ENCODE measurements at places on chromosomes 16 and 17.

- no peak for DNase-seq
These were observed 19.4 kb downstream of the LYRM9 start for GRCh38 chr17:27873746-27874145.

GRCh38 chr17:58506354-58507080 lies 7.9 kb downstream of the MTMR4 start:
- DNase-seq: no peak

GRCh38 chr17:6936370-6937028 lies 59.4 kb upstream of the ALOX12 start:
- no peak for DNase-seq

- DNase-seq: no peak
These were observed 4.7 kb downstream of the SALL1 start for GRCh38 chr16:51146256-51146924.

DNA sequence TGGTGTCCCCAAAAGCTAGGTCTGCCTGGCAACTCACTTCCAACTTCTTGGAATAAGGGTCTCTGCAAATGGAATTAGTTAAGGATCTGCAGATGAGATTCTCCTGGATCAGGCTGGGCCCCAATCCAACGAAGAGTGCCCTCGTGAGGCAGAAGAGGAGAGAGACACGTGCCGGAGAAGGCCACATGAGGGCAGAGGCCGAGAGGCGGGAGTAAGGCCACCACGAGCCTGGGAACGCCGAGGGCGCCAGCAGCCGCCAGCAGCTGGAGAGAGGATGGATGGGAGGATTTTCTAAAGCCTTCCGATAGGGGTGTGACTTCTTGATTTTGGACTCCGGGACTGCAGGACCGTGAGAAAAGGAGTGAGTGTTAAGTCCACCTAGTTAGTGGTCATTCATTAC lies 76.3 kb downstream of the JPH3 start:
- no peak for DNase-seq

DNA sequence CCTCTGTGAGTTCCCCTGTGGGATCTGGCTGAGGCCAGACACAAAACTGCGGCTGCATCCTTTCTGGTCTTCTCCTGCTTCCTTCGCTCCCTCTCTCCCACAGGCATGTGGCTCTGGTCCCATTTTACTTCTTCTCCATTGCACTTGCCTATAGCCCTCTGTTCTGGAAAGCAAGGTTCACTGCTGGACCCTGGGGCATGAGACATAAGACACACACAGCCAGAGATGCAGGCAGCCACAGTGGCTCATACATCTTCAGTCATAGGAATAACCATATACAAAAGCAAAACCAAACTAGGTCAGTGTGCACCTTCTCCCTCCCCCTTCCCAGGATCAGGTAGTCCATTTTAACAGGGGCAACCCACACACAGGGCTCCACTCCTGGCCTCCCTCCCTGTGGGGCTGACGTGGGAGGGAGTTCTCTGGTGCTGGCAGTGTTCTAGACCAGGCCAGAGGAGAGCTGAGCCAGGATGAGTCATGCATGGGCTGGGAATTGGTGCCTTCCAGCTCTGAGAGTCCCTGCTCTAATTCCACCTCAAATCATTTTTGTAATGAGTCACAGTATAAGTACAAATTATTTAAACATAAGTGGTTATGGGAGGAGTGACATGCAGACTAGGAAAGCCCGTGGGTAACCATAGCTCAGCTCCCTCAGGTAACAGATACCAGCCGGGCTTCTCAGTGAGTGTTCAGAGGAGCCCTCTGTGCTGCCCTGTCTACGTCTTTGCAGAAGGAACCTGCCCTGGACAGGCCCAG lies 58.0 kb downstream of the ASIC2 start:
- no peak for DNase-seq

- no peak for DNase-seq
These were observed 202.3 kb upstream of the CIBAR2 start for GRCh38 chr16:85314512-85314971.

DNA sequence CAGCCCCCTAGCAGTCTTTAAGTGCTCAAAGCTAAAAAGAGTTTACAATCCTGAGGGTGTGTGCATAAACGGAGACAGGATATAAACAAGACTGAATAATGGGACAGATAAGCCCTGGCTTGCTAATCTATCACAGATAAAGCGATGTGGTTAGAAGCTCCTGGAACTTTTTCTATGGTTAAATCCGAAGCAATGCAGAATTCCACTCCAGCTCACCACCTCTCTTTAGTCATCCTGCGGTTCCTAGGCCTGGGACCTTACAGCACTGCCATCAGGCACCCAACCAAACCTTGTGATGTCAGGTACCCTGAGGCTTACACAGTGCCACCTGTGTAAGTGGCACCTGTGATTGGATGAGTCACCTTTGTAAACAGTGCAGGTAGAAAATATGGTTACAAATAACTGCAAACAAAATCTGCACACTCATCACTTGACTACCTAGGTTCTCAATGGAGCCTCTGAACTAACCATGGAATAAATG lies 31.5 kb upstream of the B4GALNT2 start:
- DNase-seq: no peak

DNA sequence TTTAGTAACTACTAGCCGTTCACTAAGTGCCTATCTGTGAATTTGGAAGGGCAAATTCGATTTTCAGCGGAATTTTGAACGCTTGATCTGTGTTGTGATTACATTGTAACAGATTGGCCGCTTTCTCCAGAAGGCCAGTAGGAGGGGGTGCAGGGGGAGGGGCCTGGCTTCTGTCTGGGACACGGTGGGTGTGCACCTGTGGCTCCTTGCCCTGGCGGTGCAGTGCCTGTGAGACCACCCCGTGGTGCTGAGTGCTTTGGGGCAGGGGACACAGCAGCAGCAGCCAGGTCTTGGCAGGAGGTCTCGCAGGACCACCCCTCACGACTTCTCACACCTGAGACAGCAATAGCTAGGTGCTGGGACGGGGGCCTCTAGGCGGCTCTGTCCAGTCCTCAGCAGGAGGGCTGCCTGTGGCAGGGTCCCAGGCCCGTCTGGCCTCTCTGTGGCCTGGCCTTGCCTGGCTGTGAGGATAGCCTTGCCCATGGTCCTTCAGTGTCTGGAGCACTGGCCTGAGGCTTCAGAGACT lies 1.8 kb downstream of the UBE2I start:
- no peak for DNase-seq

- DNase-seq: no peak
These were observed 49.0 kb upstream of the HLF start for GRCh38 chr17:55215711-55216110.

- DNase-seq: no peak
These were observed at the start of gene CCDC102A for GRCh38 chr16:57536306-57537193. CCDC102A (minus strand) TSS chr16:57536571; CDS start chr16:57529177, 7,394 bp downstream.

GRCh38 chr16:86038926-86039310 lies 140.0 kb downstream of the IRF8 start:
- DNase-seq: no peak

- no peak for DNase-seq
These were observed 20.7 kb downstream of the LLGL2 start for GRCh38 chr17:75546181-75546580.

GRCh38 chr16:13441675-13442074 lies 478.3 kb upstream of the ERCC4 start:
- no peak for DNase-seq

DNA sequence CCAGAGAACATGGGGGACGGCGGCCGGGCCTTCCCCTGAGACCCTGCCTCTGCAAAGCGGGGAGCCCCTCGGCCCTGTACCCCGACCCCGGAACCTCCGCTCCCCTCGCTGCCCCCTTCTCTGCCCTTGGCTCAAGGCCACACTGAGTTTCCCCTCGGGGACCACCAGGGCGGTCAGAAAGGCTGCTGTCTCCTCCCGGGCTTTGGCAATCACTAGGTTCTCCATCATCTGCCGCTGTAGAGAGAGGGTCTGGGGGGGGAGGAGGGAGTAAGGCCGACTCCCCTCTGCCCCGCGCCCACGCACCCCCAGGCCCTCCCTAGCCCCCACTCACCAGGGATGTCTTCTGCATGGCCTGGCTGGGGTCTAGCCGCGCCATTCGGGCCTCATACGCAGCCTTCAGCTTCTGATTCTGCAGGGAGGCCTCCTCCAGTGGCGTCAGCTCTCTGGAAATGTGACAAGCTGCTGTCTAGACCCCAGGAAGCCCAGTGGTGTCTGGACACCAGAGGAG lies 8.4 kb downstream of the VPS9D1 start:
- no peak for DNase-seq

- no peak for DNase-seq
These were observed 52.5 kb downstream of the ZFPM1 start for GRCh38 chr16:88505405-88506082.

- DNase-seq: no peak
These were observed 162.3 kb upstream of the FOXF1 start for GRCh38 chr16:86347916-86348555.

DNA sequence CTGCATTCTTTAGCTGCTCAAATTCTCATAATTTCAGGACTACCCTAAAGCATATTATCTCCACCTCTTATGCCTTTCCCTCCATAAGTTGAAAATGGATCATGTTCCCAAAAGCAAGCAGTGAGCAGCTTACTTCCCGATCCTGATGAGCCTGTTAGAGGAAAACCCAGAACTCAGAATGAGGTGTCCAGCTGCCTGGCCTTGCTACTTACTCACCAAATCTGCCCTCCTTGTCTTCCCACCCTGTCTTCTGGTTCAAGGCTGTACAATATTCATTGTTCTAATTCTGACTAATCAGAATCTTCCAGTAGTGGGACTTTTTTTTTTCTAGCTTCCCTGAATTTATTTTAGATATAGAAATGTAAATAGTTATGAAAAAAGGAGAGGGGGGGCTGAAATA lies 10.8 kb downstream of the LYRM1 start:
- no peak for DNase-seq

DNA sequence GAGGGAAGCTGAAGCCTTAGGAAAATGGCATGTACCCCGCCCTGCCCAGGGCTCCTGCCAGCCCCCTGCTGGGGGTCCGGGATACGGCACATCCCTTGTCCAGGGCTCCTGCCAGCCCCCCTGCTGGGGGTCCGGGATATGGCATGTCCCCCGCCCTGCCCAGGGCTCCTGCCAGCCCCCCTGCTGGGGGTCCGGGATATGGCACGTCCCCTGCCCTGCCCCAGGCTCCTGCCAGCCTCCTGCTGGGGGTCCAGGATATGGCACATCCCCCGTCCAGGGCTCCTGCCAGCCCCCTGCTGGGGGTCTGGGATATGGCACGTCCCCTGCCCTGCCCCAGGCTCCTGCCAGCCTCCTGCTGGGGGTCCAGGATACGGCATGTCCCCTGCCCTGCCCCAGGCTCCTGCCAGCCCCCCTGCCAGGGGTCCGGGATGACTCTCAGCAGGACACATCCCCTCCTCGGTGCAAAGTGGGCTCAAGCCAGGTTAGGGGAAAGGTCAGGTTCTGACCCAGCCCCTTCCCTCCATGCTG lies 43.2 kb downstream of the RPH3AL start:
- DNase-seq: no peak

DNA sequence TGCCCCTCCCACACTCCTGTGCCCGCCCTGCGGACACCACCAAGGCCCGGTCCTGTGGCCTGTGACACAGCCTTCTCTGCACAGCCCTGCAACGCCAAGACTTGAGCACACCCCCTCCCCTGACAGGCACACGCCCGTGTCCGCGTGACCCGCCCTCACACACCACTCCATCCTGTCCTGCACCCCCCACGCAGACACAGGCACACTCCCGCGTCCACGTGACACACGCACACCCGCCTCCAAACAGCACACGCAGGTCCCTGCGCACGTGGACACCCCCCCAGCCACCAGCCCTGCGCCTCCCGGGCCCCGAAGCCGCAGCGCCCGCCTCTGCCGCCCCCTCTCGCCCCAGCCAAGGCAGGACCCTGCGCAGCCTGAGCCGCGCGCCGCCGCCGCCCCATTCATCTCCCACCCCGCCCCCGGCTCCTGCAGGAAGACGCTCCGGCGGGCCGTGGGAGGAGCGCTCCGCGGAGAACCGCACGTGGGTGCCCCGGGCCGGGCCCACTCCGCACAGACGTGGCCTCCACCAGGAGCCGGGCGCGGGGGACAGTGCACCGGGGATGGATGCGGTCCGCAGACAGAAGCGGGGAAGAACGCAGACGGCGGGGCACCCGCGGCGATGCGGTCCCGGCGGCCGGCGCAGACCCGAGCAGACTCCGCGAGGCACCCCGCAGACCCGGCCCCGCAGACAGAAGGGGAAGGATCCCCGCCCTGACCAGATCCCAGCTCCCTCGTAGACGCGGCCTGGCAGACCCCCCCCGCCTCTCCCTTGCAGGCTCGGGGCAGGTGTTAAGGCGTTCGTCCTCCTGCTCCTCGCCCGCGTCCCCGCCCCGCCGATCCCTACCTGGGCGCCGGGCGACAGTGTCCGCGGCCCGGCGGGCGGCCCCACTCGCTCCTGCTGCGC lies 506 bp downstream of the CAMKK1 start:
- DNase-seq: peak; percentile 66

DNA sequence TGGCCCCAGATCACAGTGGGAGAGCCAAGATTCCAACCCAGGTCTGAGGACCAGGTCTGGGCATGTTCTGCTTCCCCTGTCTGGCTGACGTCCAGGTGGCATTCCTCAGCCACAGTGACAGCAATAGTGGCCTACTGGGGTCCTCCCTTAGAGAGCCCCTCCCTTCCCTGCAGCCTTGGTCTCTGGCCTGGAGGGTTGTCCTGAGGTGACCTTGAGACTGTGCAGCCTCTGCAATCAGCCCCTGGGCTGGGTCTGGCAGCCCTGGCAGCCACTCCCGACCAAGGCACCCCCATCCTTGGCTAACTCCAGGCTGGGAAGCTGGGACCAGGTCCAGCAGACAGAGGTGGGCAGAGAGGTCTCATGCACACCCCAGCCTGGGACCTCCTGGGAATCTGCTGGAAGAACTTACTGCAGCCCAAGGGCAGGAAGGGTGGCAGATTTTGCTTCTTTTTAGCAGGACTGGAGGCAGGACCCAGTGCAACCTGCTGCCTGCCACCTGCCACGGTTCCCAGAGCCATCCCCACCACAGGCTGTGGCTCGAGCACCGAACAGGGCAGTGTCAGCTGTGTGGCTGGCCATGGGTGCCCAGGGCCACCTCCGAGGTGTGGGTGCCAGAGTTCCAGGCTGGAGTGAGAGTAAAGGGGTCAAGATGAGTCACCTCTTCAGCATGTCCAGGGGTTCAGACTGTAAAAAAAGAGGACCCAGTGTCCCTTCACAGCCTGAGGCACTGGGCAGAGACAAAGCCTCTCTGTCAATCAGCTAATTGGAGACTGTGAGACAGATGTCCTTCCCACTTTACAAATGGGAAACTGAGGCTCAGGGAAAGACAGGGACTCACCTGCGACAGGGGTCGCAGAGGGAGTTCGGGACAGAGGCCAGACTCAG lies 12.6 kb downstream of the GRB7 start:
- no peak for DNase-seq

DNA sequence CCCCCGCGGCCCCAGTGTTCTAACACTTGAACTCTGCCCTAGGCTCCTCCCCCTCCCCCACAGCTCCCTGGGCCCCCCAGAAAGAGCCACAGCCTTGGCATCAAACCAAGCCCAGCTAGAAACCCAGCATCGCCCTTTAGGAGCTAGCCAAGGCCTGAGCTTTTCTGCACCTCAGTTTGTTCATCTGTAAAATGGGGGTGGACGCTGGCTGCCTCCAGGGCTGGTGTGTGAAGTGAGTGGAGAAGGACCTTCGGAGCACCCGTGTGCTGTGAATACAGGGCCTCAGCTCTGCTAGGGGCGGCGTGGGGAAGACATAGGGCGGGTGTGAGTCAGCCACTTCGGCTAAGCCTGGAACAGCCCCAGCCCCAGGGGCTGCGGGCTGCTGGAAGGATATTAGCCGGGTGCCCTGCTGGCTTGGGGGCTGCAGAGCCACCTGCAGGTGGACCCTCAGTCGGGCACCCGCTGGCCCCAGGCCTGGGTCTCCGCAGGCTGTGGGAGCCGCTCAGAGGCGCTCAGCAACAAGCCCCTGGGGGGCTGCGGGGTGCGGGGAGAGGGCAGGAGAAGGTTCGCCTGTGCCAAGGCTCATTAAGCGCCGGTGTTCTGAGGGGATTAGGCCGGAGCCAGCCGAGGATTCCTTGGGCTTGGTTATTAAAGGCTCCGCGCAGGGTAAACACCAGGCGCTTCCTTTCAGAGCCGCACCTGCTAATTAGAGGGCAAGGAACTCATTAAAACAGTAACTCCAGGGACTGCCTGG lies 217.0 kb upstream of the CIBAR2 start:
- no peak for DNase-seq

Data from esophagus squamous epithelium (tissue), 5 donors.